ENCODE measurements at places on chromosomes 1 and 21.

DNA sequence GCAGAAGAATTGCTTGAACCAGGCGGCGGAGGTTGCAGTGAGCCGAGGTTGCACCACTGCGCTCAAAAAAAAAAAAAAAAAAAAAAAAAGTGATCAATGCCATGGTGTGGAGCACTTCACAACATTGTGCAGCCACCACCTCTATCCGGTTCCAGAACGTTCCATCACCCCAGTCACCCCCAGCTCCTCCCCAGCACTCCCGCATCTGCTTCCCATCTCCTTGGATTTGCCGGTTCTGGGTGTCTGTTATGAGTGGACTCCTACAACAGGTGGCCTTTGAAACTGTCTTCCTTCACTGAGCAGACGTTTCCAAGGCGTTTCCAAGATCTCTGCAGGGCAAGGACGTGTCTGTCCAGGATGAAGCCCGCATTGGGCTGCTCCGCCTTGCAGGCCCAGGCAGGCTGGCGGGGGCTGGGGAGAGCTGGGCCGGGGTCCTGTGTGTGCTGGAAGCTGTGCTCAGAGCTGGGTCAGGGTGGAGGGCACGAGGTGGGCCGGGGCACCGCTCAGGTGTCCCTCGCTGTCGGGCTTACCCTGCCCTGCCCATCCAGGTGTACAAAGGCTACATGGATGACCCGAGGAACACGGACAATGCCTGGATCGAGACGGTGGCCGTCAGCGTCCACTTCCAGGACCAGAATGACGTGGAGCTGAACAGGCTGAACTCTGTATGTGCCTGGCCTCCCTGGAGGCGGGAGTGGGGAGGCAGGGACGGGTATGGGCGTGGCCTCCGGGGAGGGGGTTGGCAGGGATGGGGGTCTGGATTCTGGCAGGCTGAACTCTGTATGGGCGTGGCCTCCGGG, 14.9 kb upstream of the LRRC3 start:
- DNase-seq, result no peak

DNA sequence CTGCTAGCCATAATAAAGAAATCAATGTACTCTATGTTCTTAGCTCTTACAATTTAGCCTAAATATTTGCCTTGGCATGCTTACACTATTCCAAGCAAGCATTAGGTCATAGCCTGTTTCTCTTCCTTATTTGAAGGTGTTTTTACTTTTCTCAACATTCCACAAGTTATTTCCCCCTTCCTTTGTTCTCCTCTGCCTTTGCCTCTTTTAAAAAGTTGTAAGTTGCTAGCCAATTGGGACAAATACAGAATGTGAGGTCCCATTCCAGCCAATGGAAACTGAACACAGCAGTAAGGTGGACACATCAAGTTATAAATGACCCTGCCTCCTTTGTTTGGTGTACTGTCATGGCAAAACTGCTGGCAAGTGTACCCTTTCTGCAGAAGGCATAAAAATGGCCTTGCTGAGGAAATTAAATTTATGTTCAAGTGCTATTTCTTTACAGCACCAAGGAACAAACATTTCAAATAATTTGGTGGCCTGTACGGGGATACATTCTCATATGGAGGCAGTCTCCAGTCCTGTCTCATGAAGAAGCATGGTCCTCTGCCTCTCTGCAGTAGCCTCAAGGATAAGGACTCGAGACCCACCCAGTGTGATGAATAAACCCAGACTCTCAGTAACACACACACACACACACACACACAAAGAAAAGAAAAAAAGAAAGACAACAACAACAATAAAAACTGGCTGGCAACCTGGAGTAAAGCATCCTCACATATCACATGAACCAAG, 28.8 kb upstream of the FMO1 start:
- DNase-seq, result no peak

GRCh38 chr1:231862611-231863010, 236.0 kb downstream of the DISC1 start:
- no peak for DNase-seq

- DNase-seq, result no peak
These were observed 37.6 kb upstream of the DESI2 start for GRCh38 chr1:244615301-244615700.

GRCh38 chr21:29177800-29178199, 47.4 kb downstream of the MAP3K7CL start:
- DNase-seq, result no peak

DNA sequence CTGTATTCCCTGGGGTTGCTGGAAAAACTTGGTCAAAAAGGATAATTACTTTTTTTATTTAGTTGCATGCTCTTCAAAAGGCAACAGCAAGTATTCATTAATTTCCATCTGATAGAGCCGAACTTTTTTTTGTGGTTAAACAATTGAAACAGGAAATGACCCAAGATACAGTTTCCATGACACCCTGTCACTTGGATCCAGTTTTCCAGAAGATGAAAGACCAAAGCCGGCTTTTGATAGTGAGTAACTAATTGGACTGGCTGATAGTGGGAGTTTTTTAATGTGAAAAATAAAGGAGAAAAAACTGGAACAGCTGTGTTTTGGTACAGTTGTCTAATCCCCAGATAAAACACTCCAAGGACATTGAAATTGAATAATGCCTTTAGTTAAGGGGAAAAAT, 33.0 kb downstream of the CACHD1 start:
- DNase-seq, result no peak

GRCh38 chr1:16294219-16295212, 57.5 kb upstream of the CPLANE2 start:
- DNase-seq, result no peak

GRCh38 chr1:3692598-3692997, 40.3 kb downstream of the TP73 start:
- no peak for DNase-seq

- no peak for DNase-seq
These were observed 86.9 kb upstream of the SPAG17 start for GRCh38 chr1:118271883-118272282.

- no peak for DNase-seq
These were observed 107.3 kb downstream of the UCHL5 start for GRCh38 chr1:192951691-192952460.

- DNase-seq, result no peak
These were observed 29.1 kb downstream of the S100A10 start for GRCh38 chr1:151964510-151964909.

GRCh38 chr1:51247022-51247421, 10.9 kb downstream of the RNF11 start:
- DNase-seq, result no peak
